Activated naive CD4-positive, alpha-beta T cell treated with anti-CD3 and anti-CD28 coated beads, Interleukin-2, amount 50 U/mL, for 16 hours (primary cell): ENCODE measurements at places on chromosomes 11 and 22.

- DNase-seq = no peak
Measured at GRCh38 chr11:100182927-100183326, 504.2 kb upstream of the ARHGAP42 start.

- no peak for DNase-seq
Measured at GRCh38 chr11:108703916-108704315, 39.0 kb downstream of the DDX10 start.

DNA sequence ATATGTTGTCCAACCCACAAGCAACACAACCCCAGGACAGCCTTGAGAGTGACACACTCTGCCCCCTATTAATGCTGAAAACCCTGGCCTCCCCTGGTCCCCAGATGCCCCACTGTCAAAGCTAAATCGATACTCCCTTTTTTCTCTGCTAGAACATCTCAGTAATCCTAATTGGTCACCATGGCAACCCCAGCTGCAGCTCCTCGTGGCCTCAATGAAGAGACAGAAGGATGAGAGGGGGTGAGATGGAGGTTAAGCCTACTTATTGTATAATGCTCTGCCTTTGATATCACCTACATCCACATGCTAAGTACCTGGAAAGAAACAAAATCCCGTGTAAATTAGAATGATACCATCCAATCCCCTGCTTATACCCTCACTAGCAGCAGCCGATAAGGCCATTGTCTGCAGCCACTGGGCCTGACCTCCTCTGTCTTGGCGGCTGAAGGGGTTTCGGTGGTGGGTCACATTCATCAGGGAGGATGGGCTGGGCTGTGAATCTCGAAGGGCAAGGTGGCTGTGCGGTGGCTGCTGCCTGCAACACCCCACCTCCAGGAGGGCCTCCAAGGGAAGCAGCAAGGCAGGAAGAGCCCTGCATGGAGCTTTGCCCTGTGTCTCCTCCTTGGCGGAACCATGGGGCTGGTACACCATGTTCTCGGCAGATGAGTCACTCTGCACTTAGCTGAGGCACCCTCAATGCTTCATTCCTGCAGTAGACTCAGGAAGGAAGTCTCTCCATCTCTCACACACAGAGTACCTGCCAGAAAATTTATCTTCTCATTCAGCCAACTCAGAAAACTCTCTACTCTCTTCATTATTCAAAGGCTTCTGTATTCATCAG, 399.5 kb downstream of the BUD13 start:
- DNase-seq = no peak

- DNase-seq = no peak
Measured at GRCh38 chr11:15145615-15146014, 30.9 kb downstream of the INSC start.

GRCh38 chr11:65415499-65416340, 6.9 kb upstream of the NEAT1 start:
- no peak for DNase-seq

DNA sequence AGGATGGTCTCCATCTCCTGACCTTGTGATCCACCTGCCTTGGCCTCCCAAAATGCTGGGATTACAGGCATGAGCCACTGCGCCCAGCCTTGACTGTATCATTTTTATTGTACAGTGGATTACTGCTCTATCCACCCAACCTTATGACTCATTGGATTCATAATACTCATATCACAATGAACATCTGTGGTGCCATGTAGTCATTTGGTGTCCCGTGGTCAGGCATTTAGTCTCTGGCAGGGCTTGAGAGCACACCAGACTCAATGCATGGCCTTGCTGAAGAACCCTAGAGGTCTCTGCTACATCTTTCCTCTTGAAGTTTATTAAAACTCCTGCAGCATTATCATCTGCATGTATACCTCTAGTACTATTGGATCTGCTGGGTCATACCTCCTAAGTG, 98.0 kb upstream of the LDLRAD3 start:
- no peak for DNase-seq

DNA sequence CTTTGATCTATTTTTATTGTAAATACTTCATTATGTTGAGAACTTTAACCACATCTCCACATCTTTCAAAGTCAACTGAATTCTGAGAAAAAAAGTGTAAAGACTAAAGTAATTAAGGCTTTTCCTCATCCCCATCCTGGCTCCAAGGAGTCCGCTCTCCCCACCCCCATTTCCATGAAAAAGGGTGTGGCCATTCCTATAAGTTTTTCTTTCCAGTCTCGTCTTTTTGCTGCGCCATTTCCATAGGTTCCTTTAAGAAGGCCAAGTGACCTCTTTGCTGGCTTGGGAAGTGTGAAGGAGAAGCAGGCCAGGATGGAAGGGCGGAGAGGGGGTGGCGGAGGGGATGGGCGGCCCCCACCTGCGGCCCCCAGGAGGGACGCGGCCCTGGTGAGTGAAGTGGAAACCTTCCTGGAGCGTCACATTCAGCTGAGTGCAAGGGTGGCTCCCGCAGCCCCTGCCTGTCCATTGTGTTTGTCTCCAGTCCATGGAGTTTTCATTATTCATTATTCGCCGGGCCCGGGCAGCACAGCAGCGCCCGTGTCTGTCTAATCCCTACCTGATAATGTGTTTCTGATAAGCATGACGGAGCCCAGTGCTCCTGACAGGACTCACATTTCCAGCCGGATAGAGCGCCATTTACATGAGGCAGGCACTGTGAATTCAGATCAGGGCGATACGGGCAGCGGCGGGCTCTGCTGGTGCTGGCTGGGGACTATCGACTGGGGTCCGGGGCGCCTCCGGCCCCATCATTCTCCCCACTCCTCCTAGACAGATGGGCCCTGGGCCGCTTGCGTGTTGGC, 739.8 kb downstream of the OPCML start:
- DNase-seq = no peak

- DNase-seq = no peak
Measured at GRCh38 chr11:133082453-133082781, 449.9 kb downstream of the OPCML start.

- no peak for DNase-seq
Measured at GRCh38 chr11:128181984-128182383, 405.4 kb downstream of the ETS1 start.

GRCh38 chr11:16002942-16003341, 353.4 kb downstream of the SOX6 start:
- DNase-seq = no peak

- DNase-seq = no peak
Measured at GRCh38 chr11:117334896-117335295, 7.2 kb downstream of the CEP164 start.

DNA sequence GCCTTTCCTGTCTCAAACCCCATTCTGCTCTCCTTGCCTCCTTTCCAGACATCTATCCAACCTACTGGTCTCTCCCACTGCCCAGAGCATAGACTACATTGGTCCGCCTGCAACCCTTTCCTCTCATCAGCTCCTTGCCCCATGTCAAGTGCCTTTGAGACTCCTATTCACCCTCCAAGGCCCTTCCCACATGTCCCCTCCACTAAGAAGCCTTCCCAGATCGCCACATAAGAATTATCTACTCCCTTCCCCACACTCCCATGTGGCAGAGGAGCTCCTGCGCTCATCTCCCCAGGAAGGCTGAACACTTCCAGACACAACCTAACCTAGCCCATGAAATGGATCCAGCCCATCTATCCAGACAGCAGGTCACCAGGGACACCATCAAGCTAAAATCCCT, 10.3 kb downstream of the C1QTNF6 start:
- DNase-seq = no peak

GRCh38 chr11:128963744-128964325, 21.2 kb upstream of the TP53AIP1 start:
- no peak for DNase-seq

DNA sequence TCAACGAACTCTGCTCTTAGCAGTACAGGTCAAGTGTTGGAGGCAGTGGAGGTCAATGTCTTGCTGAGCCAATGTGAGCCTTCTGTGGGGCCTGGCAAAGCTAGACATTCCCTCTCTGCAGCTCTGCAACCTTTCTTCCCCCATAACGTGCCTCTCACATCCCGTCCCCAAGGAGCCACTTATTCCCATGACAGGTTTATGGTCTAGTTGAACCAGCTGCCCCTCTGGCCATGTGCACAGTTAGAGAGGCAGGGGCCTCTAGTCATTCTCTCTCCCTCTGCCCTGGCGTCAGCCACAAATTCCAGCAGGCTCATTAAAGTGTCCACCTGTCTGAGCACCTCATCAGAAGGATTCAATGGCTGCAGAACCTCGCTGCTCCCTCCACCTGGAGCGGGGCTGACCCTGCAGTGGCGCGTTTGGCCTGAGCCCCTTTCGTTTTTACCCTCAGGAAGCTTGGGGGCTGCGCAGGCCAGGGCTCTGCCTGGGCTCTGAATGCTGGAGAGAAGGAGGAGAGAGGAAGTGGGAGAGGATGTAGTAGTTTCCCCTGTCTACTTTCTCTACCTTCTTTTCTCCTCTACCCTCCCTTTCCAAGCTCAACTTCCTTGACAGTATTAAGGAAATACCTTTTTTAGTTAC, 302.1 kb upstream of the B3GAT1 start:
- DNase-seq = no peak

- no peak for DNase-seq
Measured at GRCh38 chr11:48090174-48090573, 109.8 kb downstream of the PTPRJ start.

DNA sequence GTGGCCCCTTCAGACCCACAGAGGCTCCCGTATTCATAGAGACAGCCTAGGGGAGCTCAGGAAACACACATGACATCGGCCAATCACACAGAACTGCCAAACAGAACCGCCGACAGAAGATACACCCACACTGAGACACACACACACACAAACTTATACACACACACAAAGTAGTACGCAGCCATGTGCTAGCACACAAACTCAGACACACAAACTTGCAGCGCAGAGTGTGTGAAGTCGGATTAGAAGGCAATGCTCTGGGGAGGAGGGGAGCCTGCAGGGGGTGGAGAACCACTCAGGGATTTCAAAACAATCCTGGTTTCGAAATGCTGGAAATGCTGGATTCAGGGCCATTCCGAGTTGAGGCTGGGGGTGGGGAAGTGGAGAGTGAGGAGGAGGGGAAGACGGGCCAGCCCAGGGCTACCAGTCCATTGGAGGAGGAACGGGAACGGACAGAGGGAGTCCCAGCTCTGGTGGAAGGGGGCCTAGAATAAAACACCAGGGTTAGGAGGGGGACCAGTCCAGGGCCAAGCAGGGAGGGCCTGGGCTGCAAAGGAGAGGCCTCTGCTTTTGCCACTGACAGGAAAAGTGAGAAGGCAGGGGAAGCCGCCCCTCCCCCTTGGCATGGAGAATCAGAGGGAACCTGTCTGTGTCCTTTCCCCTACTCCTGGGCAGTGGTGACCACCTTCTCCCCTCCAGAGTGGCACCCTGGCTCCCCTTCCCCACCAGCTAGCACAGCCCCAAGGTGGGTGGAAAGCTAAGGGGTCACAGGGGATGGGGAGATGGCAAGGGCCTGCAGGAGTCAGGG, 4.4 kb downstream of the BCL9L start:
- no peak for DNase-seq

DNA sequence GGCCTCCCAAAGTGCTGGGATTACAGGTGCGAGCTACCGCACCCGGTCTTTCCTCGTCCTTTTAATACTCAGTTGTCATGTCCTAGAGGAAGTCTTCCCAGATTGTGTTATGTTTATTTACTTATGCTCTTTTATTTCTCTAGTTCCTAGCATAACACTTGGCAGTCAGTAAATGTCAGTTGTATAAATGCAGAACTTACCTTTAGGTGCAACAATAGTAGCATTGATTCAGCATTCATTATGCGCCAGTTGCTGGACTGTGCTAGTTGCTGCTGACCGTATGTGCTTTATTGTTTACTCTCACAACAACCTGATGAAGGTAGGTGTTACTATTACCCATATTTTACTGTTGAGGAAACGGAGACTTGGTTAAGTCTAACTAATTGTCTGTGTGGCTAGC, 20.8 kb downstream of the QSER1 start:
- no peak for DNase-seq

DNA sequence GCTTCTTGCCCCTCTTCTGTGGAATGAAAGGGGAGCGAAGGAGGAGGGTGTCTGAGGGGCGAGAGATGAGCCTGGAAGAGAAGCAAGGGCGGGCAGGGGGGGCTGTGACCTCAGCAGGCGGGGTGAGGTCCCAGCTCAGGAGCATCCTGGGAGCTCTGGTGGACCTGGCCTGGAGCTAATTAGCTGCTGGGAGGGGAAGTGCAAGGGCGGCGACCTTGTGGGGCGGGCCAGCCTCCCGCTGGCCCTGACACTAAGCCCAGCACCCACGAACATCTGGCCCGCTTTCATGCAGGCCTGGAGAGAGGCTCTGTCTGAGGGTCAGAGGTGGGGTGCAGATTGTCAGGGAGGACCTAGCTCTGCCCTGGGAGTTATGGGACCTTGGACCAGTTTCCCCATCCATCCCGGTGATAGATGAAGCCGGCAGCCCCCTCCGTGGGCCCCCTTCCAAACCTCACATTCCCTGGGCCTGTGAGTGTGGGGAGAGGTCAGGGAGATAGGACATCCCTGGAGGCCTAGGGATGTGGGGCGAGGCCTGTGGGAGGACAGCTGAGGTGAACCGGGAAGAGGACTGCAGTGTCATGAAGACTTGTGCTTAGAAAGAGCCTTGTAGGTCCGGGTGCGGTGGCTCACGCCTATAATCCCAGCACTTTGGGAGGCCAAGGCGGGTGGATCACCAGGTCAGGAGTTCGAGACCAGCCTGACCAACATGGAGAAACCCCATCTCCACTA, 28.5 kb upstream of the CD82 start:
- no peak for DNase-seq

DNA sequence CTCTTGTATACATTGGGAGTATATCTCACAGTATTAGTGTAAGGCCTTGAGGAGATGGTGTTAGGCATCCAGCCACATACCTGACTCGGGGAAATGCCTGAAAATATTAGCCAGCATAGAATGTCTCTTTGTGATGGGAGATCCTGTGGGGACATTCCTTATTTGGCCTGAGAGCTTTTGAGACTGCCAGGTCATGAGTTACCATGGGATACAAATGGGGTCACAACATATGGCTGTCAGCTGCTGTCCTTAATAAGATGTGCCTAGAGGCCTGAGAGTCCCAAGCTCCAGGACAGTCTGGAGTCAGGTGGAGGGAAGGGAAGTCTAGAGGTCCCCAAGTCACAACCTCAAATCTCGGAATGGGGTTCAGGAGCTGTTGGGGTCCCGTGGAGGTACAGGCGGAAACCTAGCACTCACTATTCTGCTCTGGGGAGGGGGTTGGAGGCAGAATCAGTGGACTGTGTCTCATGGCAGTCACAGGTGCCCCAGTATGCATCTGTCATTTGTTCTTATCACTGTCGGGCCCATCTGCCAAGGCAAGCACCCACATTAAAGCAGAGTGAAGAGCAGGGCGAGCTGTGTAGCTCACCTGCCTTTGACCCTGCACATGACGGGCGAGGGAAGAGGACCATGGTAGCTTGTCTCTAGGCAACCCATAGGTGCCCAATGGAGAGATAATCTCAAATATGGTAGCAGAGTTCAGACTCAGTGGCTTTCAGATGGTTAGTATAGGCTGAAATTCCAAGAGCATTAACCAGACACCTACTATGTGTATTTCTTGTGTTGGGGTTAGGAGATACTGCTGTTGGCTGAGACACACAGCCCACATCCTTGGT, 29.9 kb downstream of the KCNQ1OT1 start:
- no peak for DNase-seq
